MV-4-11 (cell line): ENCODE measurements at places on chromosomes 5 and 9.
A peak's percentile ranks its signal among the peaks of the same experiment; 100 is the strongest.

DNA sequence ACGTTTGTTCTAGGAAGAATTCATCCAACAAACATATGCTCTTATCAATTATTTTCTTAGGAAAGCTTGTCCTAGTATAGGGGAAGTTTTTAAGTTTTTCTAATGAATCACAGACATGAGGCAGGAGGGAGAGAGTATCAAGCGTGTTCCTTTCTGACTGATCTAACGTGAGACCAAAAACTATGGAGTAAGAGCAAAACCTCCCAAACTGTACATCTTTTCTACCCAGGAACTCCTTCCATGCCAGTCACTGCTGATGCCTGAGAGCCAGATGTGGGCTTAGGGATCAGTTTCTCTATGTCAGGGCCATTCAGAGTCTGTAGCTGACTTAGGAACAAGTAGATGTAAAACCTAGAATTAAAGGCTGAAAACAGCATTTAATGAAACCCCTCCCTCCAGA is 51.7 kb upstream of the NFIB start:
- DNase-seq = no peak

DNA sequence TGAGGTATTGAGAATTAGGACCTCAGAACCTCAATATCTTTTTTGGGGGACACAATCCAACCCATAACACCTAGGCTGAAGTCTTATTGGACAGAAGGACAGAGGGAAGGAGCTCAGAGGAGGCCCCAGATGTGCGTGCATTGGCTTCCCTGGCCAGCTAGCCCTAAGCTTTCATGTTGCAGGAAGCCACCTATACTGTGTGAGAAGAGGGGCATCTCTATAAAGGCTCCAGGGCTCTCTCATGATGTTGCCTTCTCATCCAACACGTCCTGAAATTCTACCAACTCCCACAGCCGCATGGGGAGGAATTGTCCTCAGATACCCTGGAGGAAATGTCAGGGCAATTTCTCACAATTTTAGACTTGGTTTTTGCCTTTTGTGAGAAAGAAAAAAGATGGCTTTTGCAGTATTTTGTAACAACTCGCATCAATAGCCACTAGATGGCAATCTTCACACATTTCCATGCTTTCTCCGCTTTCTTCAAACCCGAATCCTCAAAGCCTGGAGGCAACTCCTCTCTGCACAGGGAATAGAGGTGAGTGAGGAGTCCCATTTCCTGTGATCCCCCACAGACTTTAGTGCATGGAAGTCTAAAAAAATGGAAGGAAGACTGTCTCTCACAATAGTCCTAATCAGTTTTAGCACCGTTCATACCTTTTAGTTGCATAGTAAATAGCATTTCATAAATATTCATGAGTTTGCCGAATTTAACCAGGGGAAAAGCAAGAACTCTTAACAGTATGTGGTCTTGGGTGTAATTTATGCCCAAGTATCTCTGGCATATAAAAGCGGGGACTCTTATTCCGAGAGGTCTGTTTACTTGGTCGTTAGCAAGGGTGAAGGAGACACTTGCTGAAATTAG is 7.4 kb upstream of the PPP3R2 start:
- peak; percentile 37 for DNase-seq

- DNase-seq = no peak
Measured at GRCh38 chr5:61159070-61159469, 3.2 kb downstream of the SMIM15 start.

GRCh38 chr5:119049824-119050449 is 20.9 kb upstream of the DMXL1 start:
- peak; percentile 66 for DNase-seq

- DNase-seq = no peak
Measured at GRCh38 chr5:1121891-1122290, 10.0 kb upstream of the SLC12A7 start.

- DNase-seq = no peak
Measured at GRCh38 chr5:112013660-112014059, 256.7 kb upstream of the NREP start.

- no peak for DNase-seq
Measured at GRCh38 chr5:153159616-153160015, 330.9 kb upstream of the GRIA1 start.

- no peak for DNase-seq
Measured at GRCh38 chr9:114787781-114788498, 17.9 kb downstream of the TNFSF15 start.
